ENCODE measurements at places on chromosomes 13 and 19.

DNA sequence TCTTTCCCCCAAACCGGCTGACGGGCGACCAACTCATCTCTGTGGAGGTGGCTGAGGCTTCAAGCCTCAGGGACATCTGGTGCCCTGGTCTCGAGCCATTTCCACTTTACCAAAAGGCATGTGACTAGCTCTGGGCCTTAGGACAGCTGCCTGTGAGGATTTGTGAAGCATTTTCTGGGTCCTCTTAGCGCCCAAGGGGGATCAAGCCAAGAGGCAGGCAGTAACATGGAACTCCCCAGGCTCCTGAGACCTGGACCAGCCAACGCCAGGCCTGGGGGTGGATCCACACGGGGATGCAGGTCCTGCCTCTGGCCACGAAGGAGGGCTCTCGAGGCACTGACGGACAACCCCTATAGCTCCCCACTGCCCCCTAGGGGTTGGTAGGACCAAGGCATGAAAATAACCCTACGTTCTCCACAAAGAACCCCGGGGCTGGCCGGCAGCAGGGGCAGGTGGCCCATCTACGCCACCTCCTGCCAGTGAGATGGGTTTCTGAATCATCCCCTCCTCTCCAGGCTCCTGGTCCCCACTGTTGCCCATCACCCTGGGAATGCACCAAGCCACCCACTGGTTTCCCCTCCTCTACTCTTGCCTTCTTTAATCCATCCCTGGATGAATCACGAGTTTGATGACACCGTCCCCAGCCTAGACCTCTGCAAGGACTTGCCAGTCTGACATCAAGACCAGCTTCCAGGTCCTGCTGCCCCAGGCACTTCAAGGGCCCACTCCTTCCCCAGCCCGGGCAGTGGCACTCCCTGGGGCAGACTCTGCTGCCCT lies 7.0 kb upstream of the MYDGF start:
- no peak for DNase-seq
- H3K36me3 ChIP-seq = peaks cover 24% of the 10 kb centered on the region
- H3K4me1 ChIP-seq = no peaks in the 10 kb centered on the region

GRCh38 chr13:48508011-48508410 lies 24.9 kb downstream of the RCBTB2 start:
- peaks cover 9% of the 10 kb centered on the region for H3K36me3 ChIP-seq
- H3K4me1 ChIP-seq = peaks cover 56% of the 10 kb centered on the region
- no peak for DNase-seq
- no peak overlapping the region for H3K4me3 ChIP-seq

- H3K4me1 ChIP-seq = peaks cover 40% of the 10 kb centered on the region
- peaks cover 4% of the 10 kb centered on the region for H3K36me3 ChIP-seq
- no peaks in the 10 kb centered on the region for H3K27me3 ChIP-seq
- H3K4me3 ChIP-seq = peak overlapping the region; percentile 14
These were observed 18.4 kb upstream of the RNASEH2B start for GRCh38 chr13:50891206-50891605.

- H3K4me3 ChIP-seq = peak overlapping the region; percentile 79
- DNase-seq = peak; percentile 73
- peaks cover 15% of the 10 kb centered on the region for H3K36me3 ChIP-seq
- H3K4me1 ChIP-seq = peaks cover 58% of the 10 kb centered on the region
- H3K27me3 ChIP-seq = no peaks in the 10 kb centered on the region
These were observed 3.2 kb downstream of the ELAVL1 start for GRCh38 chr19:8001995-8002849.

- no peak for DNase-seq
- no peaks in the 10 kb centered on the region for H3K27me3 ChIP-seq
- H3K4me1 ChIP-seq = no peaks in the 10 kb centered on the region
- no peak overlapping the region for H3K4me3 ChIP-seq
These were observed 96.2 kb downstream of the ZIC5 start for GRCh38 chr13:99875391-99875790.

DNA sequence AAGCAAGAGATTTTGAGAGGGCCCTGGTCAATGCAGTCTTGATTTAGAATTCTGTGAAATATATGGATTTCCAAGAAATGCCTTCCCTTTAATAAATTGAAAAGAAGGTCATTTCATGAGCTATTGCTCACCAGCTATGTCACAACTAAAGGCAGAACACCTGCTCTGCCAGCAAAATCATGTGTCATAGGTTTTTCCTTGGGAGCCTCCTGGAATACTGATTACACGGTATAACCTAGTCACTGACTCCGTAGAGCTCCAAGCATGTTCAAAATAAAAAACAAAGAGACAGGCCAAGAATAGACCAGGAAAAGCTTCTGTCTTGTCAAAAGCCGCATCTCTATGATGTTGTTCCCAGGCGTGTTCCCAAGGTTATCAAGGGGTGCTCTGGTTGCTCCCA lies 45.5 kb downstream of the HSPH1 start:
- H3K27ac ChIP-seq = no peak overlapping the region
- H3K4me3 ChIP-seq = no peak overlapping the region
- no peaks in the 10 kb centered on the region for H3K36me3 ChIP-seq
- H3K27me3 ChIP-seq = peaks cover 82% of the 10 kb centered on the region
- DNase-seq = no peak

- H3K4me1 ChIP-seq = peaks cover 33% of the 10 kb centered on the region
- H3K27me3 ChIP-seq = no peaks in the 10 kb centered on the region
- peak overlapping the region; percentile 89 for H3K27ac ChIP-seq
- peaks cover 25% of the 10 kb centered on the region for H3K36me3 ChIP-seq
These were observed 1.4 kb downstream of the ECH1 start for GRCh38 chr19:38830039-38830733.

DNA sequence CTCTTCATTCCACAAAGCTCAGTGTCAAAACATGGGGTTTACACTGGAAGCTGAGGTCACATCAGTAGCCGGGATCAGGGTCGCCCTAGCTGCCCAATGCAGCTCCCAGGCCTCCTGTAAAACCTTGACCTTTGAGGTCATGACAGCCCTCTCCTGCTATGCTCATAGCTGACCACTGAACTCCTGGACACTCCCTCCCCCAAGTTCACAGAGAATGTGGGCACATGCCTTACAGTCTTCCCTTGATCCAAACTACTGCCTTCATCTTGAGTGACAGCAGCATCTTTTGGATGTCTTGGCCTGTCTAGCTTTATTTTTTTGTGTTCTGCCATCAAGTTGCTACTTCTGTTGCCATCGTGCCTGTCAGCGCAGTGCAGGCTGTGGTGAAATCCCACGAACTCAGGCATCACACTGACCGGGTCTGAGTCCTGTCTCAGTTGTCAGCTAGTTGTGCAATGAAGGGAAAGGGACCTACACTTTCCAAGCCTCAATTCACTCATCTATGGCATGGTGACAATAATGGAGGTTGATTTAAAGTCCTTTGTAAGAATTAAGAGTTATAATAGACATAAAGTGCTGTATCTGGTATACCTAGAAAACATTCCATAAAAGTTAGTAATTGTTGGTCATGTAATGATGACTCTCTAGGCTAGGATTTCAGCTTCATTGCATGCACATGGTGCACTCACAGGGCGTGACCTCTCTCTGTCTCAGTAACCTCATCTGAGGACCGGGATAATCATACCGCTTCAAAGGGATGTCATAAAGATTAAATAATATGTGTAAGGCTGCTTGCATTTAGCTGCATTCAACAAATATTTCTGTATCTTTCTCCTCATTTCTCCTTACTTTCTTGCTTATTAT lies 16.4 kb upstream of the ALOX5AP start:
- no peak overlapping the region for H3K27ac ChIP-seq
- no peaks in the 10 kb centered on the region for H3K36me3 ChIP-seq
- peaks cover 19% of the 10 kb centered on the region for H3K4me1 ChIP-seq
- H3K4me3 ChIP-seq = no peak overlapping the region

DNA sequence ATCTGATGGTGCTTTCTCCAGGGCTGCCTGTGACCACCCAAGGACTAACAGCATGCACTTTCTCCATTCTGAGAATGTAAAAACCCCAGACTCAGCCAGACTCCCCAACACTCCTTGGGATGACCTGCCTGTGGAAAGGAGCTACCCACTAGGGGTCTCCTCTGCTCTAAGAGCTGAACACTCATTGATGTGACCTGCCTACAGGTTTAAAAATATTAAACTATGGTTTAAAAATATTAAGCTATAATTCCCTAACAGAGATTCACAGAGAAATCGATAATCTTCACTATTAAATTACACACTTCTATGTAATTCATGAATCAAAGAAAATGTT lies 696.2 kb upstream of the SLITRK5 start:
- H3K27ac ChIP-seq = no peak overlapping the region
- H3K36me3 ChIP-seq = no peaks in the 10 kb centered on the region
- no peak overlapping the region for H3K4me3 ChIP-seq
- H3K27me3 ChIP-seq = no peaks in the 10 kb centered on the region
- H3K4me1 ChIP-seq = no peaks in the 10 kb centered on the region

- H3K4me1 ChIP-seq = no peaks in the 10 kb centered on the region
- no peak for DNase-seq
- peaks cover 1% of the 10 kb centered on the region for H3K36me3 ChIP-seq
- no peak overlapping the region for H3K27ac ChIP-seq
These were observed 1262.7 kb upstream of the MIR17HG start for GRCh38 chr13:90084684-90085290.

GRCh38 chr13:79360095-79360494 lies 46.0 kb downstream of the RBM26 start:
- no peak for DNase-seq
- H3K4me1 ChIP-seq = peaks cover 15% of the 10 kb centered on the region
- H3K27ac ChIP-seq = peak overlapping the region; percentile 16
- H3K4me3 ChIP-seq = no peak overlapping the region
- H3K36me3 ChIP-seq = peaks cover 55% of the 10 kb centered on the region
- no peaks in the 10 kb centered on the region for H3K27me3 ChIP-seq

GRCh38 chr19:45578861-45579260 lies 5.7 kb downstream of the OPA3 start:
- H3K36me3 ChIP-seq = peaks cover 7% of the 10 kb centered on the region
- H3K27me3 ChIP-seq = no peaks in the 10 kb centered on the region
- H3K4me3 ChIP-seq = no peak overlapping the region
- no peak for DNase-seq
- no peak overlapping the region for H3K27ac ChIP-seq

DNA sequence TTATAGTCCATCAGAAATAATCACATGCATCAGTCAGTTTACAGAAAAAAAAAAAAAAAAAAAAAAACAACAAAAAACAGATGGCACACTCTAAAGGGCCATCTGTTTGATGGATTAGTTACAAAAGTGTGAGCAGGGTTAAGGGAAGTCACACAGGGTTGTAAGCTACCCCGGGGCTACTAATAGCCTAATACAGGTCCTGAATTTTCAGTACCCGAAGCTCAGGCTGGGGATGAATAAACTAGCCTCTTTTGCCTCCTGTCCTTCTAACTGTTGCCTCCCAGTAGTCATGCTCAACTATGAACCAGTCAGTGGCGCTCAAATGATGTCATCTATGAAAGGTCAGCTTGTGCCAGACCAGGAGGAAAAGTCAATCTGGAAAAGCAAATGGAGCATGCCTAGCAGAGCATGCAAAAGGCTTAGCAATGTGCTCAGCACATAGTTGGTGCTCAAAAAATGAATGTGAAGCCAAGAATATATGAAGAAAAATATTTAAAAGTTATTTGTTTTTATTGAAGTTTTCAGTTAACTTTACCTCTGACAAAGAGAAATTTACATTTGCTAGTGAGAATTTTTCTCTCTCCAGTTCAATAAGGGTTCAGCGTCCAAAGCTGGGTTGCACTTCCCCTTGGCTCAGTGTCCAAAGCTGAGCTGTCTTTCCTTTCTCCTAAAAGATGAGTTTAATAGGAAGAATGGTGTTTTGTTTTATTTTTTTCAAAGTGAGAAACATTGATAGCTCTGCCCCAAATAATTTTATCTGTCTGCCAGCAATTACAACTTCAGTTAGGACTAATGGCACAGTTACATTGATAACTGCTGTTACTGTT lies 30.8 kb upstream of the LRCH1 start:
- H3K4me3 ChIP-seq = no peak overlapping the region
- peaks cover 38% of the 10 kb centered on the region for H3K27me3 ChIP-seq
- no peaks in the 10 kb centered on the region for H3K36me3 ChIP-seq
- no peaks in the 10 kb centered on the region for H3K4me1 ChIP-seq
- no peak for DNase-seq
- H3K27ac ChIP-seq = no peak overlapping the region

GRCh38 chr19:15318241-15318691 lies 14.1 kb downstream of the BRD4 start:
- no peak for DNase-seq
- H3K4me3 ChIP-seq = peak overlapping the region; percentile 19
- H3K36me3 ChIP-seq = peaks cover 16% of the 10 kb centered on the region
- H3K27ac ChIP-seq = peak overlapping the region; percentile 16
- H3K4me1 ChIP-seq = peaks cover 81% of the 10 kb centered on the region
- H3K27me3 ChIP-seq = no peaks in the 10 kb centered on the region

GRCh38 chr19:54255105-54255775 lies 1.8 kb downstream of the LILRB5 start:
- no peak for DNase-seq
- no peak overlapping the region for H3K4me3 ChIP-seq
- peaks cover 42% of the 10 kb centered on the region for H3K27me3 ChIP-seq
- H3K4me1 ChIP-seq = no peaks in the 10 kb centered on the region
- no peaks in the 10 kb centered on the region for H3K36me3 ChIP-seq

- H3K36me3 ChIP-seq = peaks cover 1% of the 10 kb centered on the region
- no peak for DNase-seq
- no peak overlapping the region for H3K27ac ChIP-seq
- peaks cover 65% of the 10 kb centered on the region for H3K27me3 ChIP-seq
- no peak overlapping the region for H3K4me3 ChIP-seq
These were observed 4.3 kb downstream of the SOX1 start for GRCh38 chr13:112071102-112071722.

- peaks cover 77% of the 10 kb centered on the region for H3K4me1 ChIP-seq
- peak overlapping the region; percentile 86 for H3K27ac ChIP-seq
- no peak for DNase-seq
- peaks cover 24% of the 10 kb centered on the region for H3K36me3 ChIP-seq
These were observed 34.1 kb downstream of the ELL start for GRCh38 chr19:18487576-18488402.

DNA sequence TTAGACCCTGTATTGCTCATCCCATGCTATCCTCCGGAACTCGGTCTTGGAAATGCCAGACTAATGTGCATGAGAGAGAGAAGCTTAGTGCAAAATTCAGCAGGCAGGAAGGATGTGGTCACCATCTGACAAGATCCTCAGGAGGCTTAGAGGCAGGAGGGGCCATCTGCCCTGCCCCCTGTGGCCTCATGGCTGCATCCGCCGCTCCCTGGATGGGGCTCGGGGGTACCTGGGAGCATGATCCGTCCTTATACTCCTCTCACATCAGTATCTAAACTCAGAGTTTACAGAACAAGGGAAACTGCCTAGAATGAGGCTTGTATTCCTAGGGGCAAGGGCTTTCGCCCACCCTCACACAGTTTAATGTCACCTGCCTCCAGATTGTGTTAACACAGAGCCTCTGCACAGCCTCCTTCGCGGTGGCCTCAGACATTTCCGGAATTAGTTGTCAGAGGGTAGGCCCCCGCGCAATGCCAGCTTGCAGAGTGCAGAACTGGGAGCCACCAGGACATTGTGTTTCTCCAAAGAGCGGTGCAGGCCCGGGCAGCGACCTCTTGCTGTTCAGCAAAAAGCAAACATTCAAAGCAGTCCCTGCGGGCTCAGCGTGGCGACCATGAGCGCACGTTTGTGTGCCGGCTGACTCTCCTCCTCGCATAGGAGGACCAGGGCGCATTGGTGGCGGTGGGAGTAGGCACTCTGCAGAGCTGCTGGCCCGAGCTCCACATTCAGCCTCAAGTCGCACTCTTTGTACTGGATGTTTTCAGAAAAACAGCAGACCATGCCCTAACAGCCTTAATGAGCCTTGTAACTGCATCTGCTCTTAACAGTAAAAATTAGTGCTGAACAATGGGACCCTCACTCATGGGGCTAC lies 39.1 kb downstream of the GPR12 start:
- no peaks in the 10 kb centered on the region for H3K36me3 ChIP-seq
- no peaks in the 10 kb centered on the region for H3K27me3 ChIP-seq
- DNase-seq = peak; percentile 27
- peak overlapping the region; percentile 81 for H3K4me3 ChIP-seq
- peaks cover 29% of the 10 kb centered on the region for H3K4me1 ChIP-seq
- peak overlapping the region; percentile 54 for H3K27ac ChIP-seq

Data from central memory CD8-positive, alpha-beta T cell (primary cell).